ENCODE measurements at places on chromosomes 13 and 19. TPM values are rescaled to one million over a fixed set of nuclear protein-coding genes. Genes with fewer than 3 reads are reported as not detected.

GRCh38 chr19:10500247-10500592 lies 2.9 kb downstream of the KEAP1 start:
- no peak for DNase-seq

GRCh38 chr13:83681547-83681946 lies 200.7 kb downstream of the SLITRK1 start:
- DNase-seq, result no peak

ZNF582 gene
- total RNA-seq, result 10.1 TPM

GRCh38 chr13:33509642-33510229 lies 224.2 kb upstream of the STARD13 start:
- DNase-seq, result no peak

DNA sequence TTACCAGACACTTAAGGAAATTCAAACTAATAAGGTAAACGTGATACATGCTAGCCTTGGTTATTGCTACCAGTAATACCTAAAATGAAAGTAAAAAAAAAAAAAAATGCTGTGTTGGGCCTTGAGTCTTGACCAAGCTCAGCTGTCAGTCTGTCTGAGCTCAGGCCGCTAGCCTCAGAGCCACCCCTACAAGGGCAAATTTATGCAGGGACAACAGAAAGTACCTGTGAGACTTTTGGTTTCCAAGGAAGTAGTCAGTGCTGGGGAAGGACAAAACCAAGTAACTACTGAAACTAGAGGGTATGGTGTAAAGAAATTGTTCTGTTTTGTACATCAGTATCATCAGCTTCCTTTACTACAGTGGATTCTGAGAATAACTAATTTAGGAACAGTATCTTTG lies 134.3 kb upstream of the SLITRK5 start:
- no peak for DNase-seq

GRCh38 chr19:7942981-7943443 lies 454 bp downstream of the TIMM44 start:
- DNase-seq, result no peak

DNA sequence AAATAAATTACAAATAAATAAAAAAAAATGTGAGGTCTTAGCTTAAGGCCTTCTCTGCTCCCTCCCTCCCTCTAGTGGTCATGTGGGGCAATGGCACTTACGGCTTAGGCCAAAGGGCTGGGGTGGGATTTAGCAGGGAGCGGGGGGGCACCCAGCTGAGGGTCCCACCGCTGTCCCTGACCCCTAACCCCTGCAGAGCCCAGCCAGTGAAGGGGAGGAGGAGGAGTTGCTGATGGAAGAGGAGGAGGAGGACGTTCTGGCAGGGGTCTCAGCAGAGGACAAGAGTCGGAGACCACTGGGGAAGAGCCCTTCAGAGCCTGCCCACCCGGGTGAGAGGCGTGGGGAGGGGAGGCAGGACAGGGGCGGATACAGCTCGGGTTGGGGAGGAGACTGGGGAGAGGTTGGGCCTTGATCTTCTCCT lies 9.3 kb downstream of the MPND start:
- no peak for DNase-seq

DNA sequence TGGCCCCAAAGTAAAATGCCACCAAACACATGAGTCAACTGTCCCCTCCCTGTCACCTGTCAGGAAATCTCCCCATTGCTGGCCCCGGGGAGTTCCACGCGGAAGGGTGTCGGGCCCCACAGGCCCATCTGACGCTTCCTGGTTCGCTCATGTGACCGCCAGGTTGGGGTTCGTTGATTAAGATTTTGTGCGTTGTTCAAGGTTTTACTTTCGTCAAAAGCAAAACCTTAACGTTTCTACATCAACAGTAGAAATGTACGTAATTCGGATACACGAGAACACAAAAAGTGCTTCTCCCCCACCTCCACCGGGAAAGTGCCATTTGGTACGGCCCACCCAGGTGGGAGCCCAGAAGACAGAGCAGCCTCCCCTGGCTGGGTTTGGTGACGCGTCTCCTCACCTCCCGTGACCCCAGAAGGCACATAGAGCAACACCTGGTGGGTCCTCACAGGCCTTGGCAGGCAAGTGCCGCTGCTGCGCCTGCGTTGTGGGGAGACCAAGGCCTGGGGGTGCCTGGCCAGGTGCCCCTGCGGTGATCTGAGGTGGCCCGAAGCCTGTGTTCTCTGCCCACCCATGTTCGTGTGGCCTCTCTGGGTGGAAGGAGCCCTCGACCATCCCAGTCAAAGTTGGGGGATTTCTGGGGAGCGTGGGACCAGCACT lies 161.6 kb downstream of the KDM4B start:
- DNase-seq, result no peak

ATCAY gene
- 163 TPM for total RNA-seq

KCNK6 gene
- total RNA-seq, result 2.4 TPM

SULT2A1 gene
- not detected for total RNA-seq

DNA sequence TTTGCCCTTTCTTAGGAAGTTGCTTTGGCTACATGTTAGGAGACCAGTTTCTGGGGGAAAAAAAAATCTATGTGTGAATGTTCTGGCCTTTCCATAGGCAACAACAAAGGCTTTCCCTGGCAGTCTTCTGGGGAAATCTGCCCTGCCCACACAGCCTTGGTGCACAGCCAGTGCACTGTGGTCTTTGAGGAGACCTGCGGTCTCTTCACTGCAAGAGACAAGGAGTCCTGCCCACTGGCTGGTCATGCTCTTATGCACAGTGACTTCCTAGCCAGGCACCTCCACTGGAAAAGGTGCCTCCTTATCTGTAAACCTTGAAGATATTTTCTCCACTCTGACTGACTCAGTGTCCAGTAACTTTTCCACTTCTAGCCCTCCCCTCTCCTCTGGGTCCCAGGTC lies 155.1 kb downstream of the SUCLA2 start:
- DNase-seq, result no peak

DNA sequence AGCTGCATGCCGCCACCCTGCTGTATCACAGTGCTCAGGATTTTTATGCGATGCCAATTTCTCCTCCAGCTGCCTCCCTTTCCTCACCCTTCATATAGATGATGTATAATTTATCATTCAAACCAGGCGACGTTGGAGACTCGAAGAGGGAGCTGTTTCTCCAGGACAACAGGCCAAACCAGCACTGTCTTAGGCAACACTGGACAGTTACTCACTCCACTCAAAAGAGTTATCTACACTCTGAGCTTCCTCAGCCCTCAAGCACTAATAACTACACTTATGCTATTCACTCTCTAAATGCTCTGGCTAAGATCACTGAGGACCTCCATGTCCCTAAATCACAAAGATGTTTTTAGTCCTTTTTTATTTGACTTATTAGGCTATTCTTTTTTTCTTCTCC lies 87.3 kb upstream of the RFC3 start:
- DNase-seq, result no peak

DNA sequence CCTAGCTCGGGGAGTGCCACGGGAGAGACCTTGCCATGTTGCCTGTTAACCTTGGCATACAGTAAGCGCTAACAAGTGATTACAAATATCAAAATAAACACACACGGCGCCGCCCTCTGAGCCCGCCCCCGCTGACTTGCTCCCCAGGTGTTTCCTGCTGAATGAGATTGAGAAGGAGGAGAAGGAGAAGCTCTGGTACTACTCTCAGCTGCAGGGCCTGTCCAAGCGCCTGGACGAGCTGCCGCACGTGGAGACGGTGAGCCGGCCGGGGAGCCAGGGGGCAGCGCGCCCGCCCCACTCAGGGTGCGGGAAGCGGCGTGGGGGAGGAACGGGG lies 5.0 kb downstream of the APC2 start:
- no peak for DNase-seq

GRCh38 chr19:8609279-8610040 lies 1.1 kb downstream of the ADAMTS10 start:
- peak; percentile 64 for DNase-seq

GRCh38 chr19:44856421-44857083 lies 10.5 kb downstream of the NECTIN2 start:
- DNase-seq, result no peak

GRCh38 chr13:27679896-27680295 lies 58.2 kb downstream of the POLR1D start:
- DNase-seq, result no peak

NLRP7 gene
- total RNA-seq, result not detected

GRCh38 chr19:51781999-51782398 lies 13.0 kb upstream of the FPR3 start:
- no peak for DNase-seq

DNA sequence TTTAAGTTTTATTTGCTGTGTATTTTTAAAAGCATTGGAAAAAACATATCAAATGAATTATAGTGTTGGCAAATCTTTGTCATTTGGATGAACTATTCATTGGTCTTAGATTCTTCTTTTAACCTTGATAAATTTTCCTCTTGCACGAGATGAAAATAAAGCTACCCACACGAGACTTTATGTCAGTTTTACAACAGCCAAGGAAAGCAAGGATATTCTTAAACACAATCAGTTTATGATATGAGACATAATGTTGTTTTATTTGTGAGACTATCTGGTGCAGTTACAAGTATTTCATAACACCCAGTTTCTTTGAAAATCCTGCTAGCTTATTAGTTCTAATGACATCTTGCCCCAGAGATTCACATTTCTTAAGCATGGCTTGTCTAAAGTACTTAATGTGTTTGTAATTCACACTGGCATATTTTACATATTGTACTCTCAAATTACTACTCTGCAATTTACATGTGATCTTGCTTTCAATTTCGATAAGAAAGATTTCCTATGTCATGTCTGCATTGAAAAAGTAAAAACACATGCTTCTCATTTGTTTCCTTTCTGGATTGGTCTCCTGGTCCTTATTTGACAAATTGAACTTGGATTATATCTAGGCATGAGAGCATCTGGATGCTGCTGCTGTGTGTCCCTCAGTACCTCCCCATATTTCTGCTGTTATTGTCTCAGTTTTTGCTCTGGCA lies 955.5 kb upstream of the PCDH9 start:
- DNase-seq, result no peak

GRCh38 chr19:2076526-2076944 lies 19.6 kb downstream of the MOB3A start:
- no peak for DNase-seq

- DNase-seq, result peak; percentile 65
These were observed 11.3 kb downstream of the PEAK3 start for GRCh38 chr19:2270423-2271233.

GRCh38 chr19:56105090-56105701 lies 15.9 kb downstream of the ZNF787 start:
- DNase-seq, result peak; percentile 69

CEACAM8 gene
- total RNA-seq, result not detected

DNA sequence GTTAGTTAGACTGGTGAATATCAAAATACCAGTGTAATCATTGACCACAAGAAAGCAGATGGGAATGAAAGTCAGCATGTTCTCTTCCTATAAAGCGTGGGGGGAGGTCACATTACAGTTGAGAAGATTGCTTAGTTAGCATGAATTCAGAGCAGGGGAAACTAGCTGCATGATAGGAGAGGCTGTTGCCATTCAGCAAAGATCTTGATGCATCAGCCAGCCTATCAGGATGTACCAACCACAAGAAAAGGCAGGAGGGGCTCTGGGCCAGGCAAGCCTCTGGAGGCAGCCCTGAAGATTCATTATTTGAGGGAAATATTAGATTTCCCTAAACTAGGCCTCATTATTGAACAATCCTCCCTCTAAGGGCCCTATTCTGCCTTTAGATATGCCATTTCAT lies 5.0 kb upstream of the MTMR6 start:
- DNase-seq, result no peak

DNA sequence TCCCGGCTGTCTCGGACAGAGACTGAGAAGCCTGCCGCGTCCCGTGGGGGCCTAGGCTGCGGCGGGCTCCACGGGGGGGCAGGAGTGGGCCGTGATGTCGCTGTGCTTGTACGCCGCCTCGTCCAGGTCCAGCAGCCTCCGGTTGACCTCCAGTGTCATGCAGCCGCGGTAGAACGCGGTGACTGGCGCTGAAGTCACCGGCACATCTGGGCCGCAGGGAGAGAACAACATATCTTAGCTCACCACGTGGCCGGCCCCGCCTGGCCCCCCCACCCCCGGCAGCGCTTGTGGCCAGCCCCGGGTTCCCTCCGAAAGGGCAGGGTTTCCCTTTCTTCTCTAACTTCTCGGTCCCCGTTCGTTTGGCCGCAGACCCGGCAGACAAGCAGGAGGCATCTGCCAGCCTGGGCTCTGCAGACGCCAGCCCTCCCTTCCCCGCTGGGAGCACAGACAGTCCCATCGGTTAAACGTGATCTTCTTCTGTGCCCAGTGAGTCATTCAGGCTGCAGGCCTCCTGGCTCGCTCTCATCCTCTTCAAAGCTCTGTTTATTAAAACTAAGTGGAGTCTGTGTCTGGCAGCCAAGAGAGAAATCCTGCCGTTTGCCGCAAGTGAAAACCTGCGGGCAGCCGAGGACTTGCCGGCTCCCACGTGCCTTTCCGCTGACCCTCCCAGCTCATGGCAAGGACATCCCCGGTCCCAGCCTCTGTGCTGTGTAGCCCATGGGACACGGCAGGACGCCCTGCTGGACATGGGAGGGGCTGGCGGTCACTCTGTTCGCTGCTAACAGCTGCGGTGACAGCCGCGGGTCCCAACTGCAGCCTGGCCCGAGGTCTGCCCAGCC lies 42.8 kb downstream of the GAS6 start:
- DNase-seq, result peak; percentile 84
